ENCODE measurements at places on chromosomes 5 and 9. TPM values are rescaled to one million over a fixed set of nuclear protein-coding genes. Genes with fewer than 3 reads are reported as not detected.

PHPT1 gene
- 66.5 TPM for total RNA-seq

- DNase-seq, result no peak
Observed at GRCh38 chr5:149445739-149446369, 66.8 kb upstream of the IL17B start.

MAML1 gene
- total RNA-seq, result 10.5 TPM

PAIP2 gene
- total RNA-seq, result 108 TPM

GRCh38 chr5:160979385-160979784, 127.4 kb upstream of the ATP10B start:
- no peak for DNase-seq

PCDHGA10 gene
- 0.61 TPM for total RNA-seq

- DNase-seq, result no peak
Observed at GRCh38 chr5:78841767-78842166, 143.3 kb downstream of the ARSB start.

- no peak for DNase-seq
Observed at GRCh38 chr9:16763946-16764345, 106.5 kb downstream of the BNC2 start.

- no peak for DNase-seq
Observed at GRCh38 chr5:6710551-6711318, 2.5 kb upstream of the TENT4A start.

MARCOL gene
- total RNA-seq, result not detected

GRCh38 chr5:168151041-168151440, 140.4 kb upstream of the WWC1 start:
- DNase-seq, result no peak

GABRA1 gene
- 2.7 TPM for total RNA-seq

DNA sequence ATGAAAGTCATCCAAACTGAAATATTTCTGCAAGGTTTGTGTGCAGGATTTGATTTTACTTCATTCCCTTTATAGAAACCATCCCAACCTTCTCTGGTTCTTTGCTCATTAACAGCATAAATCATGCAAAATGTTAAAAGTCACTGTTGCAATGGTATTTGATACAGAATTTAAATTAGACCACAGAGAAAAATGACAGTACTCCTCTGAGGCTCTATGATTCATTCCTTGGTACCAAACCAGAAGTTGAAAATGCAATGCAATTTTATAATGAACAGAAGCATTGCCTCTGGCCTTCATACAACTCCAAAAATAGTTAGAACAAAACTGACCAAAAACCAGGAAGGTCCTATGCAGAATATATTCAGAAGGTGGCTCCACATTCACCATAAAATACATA, 607.1 kb downstream of the TLE1 start:
- no peak for DNase-seq

CDHR2 gene
- total RNA-seq, result 0.33 TPM

DNA sequence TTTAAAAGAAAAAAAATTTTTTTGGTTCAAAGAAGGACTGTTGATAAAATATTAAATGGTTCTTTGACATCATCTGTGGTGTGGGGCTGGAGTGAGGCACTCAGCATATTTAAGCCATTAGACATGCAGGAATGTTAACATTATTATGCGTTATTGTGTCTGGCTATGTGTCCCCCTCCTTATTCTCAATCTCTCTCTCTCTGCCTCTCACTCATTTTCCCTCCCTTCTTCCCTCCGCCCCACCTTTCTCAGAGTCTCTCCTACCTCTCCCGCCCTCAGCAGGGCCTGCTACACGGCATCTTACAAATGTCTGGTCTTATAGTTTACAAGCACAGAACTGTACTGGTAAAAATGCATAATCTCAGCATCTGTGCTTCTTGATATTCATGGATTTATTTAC, 287.8 kb upstream of the TMEM161B start:
- DNase-seq, result no peak

GRCh38 chr5:60945813-60946187, 795 bp downstream of the NDUFAF2 start:
- peak; percentile 28 for DNase-seq

DRD1 gene
- 0.80 TPM for total RNA-seq

NME5 gene
- 1.2 TPM for total RNA-seq

DNA sequence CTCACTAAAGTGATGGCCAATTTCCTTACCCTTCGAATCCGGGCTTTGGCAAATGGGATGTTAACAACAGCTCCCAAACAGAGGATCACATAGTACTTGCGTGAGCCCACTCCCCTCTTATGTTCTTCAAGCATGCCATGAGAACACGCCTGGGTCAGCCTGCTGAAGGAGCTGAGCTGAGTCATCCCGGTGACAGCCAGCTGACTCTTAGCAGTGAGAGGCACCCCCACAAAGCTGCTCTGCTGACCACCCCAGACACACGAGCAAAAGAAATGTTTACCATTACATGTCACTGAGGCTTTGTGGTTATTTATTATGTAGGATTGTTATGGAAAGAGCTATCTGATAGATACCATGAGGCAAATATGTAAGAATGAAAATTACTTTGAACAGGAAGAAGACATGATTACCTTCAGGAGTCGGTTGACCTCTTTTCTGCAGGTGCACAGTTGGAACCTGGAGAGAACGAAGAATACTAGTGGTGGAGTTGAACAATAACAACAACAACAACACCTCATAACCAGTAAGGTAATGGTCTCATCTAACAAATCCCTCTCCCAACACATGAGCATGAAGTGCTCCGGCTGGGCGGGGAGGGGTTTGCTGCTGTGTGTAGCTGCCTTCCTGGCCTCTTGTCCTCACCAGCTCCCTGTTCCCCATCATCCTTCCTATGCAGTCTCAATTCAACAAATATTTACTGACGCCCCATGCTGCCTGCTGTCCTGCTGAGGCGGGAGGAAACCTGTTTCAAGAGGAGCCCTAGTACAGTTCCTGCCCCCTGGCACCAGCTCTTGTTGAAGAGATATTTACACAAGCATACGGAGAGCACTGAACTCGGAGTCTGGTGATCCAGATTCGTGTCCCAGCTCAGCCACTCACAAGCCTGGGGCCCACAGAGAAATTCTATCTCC, 69.4 kb upstream of the LHFPL2 start:
- DNase-seq, result peak; percentile 71

GRCh38 chr9:86036555-86036954, 62.8 kb downstream of the GOLM1 start:
- no peak for DNase-seq

CDC20B gene
- total RNA-seq, result 0.19 TPM

DNA sequence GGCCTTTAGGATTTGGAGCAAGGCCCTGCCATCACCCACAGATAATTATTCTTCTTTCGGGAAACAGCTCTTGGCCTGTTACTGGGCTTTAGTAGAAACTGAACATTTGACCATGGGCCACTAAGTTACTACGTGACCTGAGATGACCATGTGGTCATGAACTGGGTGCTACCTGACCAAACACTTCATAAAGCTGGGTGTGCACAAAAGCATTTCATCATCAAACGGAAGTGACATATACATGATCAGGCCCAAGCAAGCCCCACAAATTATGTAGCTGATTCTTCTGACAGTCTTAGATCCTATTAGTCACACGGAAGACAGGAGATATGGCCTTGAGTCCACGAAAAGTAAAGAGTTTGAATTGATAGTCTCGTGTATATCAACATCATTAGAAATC, 130.9 kb upstream of the FBN2 start:
- DNase-seq, result no peak

CRHBP gene
- total RNA-seq, result 0.76 TPM

DNA sequence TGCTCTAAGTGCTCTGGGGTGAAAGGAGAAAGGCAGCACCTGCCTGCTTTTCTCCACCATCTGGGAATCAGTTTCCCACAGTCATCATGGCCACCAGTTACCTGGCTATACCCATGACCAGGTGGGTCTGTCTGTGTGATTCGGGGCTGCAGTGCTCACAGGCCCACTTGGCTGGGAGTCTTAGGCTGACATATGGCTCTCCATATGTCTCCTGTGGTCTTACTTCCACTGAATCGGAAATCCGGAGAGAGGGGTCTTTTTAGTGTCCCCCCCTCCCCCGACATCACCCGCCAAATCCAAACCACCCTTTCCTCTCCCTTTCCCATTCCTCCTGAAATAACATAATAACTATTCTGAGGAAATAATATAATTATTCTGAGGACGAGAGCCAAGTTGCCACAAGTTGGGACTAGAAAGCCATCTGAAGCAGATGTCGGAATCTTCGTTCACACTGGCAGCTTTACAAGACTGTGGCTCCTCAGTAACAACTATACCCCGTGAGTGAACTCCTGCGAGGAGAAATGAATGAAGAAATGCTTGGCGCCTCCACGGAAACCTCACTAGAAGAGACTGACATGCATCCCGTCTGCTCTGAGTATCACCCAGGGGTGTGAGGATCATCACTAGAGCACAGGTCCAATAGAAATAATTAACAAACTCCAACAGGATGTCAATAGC, 143.4 kb downstream of the MYO10 start:
- DNase-seq, result no peak

GRCh38 chr5:1034421-1034905, 25.9 kb downstream of the NKD2 start:
- no peak for DNase-seq

Measured in thymus (tissue), 14 donors.